ENCODE measurements at places on chromosomes 16 and 17.

DNA sequence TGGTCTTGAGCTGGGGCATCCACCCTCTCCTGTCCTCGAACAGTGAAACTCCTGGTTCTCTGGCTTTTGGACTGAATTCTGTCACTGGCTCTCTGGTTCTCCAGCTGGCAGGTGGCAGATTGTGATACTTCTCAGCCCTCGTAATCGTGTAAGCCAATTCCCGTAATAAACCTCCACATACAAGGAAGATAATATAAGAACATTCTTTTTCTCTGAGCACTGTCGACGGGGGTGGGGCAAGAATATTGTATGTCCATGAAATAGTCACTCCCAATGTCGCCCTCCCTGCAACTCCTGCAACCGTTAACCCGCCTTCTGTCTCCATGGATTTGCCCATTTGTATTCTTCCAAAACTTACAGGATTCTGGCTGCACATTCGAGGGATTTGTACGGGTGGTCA is 39.2 kb upstream of the RPH3AL start:
- no peak for DNase-seq

- no peak for DNase-seq
Observed at GRCh38 chr16:31377210-31377903, 15.8 kb upstream of the ITGAD start.

GRCh38 chr16:51813609-51814008 is 662.5 kb upstream of the SALL1 start:
- no peak for DNase-seq

DNA sequence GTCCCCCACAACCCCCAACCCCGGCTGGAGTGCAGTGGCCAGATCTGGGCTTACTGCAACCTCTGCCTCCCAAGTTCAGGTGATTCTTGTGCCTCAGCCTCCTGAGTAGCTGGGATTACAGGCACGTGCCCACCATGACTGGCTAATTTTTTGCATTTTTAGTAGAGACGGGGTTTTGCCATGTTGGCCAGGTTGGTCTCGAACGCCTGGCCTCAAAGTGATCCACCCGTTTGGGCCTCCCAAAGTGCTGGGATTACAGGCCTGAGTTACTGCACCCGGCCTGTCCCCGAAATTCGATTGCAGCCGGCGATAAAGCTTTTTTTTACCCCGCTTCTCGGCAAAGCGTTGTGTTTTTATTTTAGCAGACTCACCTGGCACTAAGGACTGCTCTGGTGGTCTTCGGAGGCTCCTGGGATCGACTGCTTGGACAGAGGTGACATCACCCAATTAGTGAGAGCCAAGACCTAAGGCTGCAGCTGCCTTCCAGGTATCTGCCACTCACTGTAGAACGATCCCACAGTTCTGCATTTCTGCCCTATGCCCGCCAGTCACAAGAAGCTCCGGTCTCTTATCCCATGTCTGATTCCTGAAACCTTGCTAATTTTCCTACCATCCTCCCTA is 82.2 kb upstream of the ARL4D start:
- DNase-seq = no peak

DNA sequence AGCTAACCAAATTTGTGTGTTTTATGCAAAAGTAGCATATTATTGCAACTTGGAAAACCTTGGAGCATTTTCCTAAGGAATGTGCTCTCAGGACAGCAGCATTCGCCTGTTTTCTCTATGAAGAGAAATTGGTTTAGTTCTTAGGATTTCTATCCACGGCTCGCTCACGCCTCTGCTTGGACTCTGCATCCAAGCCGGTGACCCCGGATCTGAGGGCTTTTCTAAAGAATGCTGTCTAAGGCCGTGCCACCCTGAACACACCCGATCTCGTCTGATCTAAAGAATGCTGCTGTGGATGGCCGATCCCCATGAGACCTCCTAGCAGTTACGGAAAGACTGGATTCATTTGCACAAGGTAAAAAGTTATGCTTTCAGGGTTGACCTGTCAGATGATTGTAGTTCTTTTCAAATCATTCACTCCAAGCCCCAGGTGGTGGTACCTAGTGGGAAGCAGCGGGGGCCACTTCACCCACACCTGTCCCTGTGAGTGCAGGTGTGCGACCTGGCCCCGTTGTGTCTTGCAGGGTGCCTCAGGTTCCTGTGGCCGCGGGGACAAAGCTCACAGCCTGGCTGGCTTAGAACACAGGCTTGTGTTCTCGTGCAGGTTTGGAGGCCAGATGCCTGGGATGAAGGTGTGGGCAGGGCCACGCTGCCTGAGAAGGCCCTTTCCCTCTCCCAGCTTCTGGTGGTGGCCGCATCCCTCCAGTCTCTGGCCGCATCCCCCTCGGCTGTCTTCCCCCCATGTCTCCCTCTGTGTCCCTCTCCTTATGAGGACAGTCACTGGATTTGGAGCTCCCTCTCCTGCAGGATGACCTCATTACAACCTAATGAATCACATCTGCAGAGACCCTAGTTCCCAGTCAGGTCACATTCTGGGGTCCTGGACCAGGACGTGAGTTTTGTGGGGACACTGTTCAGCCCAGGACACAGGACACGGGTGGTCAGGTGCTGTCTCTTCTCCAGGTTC is 71.1 kb downstream of the BANP start:
- DNase-seq = no peak

DNA sequence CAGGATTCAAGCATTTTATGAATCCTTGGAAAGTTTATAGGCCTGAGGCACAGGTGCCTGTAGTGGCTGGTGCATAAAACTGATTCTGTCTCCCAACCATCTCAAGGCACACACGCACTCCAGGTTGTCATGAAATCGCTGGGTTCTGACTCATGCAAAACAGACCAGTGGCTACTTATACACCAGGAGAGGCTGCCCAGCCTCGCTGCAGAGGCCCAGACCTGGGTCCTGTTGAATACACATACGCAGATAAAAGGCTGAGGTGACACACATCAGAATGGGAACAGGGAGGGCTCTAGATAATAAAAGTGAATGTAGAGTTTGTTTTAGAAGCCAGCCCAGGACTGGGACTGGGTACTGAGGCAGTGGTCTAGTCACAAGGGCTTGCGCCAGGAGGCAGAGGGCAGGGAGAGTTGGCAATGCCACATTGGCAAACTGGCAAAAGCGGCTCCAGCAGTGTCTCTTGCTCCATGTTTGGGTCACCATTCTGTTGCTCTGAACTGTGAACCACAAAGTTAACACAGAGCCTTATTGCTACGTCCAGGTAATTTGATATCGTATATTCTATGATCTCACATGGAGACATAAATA is 13.6 kb downstream of the OR1D5 start:
- DNase-seq = no peak

- DNase-seq = no peak
Observed at GRCh38 chr16:55703003-55704001, 47.5 kb downstream of the SLC6A2 start.

- DNase-seq = no peak
Observed at GRCh38 chr16:58219432-58219831, 21.5 kb upstream of the CSNK2A2 start.

DNA sequence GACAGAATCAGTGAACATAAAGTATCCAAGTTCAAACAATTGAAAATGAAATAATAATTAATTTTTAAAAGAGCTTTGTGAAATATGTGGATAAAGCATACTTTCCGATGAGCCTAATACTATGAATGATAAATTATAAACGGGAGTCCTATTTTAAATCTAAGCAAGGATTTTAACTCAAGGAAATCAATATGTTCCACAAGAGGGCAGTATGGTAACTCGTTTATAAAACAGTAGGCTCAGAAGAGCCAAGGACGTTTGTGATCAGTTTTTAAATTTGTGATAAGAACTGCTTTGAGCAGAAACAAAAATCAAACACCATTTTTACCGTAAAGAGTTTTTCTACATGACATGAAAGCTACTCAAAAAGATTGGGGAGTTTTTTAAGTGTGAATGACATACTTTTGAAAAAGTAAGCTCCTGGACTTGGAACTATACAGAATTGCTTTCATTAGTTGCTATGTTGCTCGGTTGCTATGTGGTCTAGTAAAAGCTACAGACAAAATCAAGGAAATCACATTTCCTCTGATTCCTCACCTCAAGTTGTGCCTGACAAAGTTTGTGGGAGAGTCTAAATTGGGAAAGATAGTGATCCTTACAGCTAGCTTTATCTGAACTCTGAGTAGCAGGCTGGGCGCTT is 11.8 kb upstream of the TEKT1 start:
- no peak for DNase-seq

DNA sequence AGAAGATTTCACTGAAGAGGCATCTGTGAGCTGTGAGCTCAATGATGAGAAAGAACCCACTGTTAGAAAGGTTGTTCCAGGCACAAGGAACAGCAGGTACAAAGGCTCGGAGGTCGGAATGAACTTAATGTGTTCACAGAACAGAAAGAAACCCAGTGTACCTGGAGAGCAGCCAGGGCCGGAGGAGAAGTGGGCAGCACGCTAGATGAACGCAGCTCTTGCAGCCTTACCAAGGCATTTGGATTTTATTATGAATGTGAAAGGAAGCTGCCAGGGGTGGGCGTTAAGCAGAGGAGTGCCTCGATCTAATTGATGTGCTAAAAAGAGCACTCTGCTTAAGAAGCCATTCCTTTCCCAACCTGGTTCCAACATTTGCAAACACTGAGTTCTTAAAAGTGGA is 19.0 kb downstream of the EEF2K start:
- DNase-seq = no peak

DNA sequence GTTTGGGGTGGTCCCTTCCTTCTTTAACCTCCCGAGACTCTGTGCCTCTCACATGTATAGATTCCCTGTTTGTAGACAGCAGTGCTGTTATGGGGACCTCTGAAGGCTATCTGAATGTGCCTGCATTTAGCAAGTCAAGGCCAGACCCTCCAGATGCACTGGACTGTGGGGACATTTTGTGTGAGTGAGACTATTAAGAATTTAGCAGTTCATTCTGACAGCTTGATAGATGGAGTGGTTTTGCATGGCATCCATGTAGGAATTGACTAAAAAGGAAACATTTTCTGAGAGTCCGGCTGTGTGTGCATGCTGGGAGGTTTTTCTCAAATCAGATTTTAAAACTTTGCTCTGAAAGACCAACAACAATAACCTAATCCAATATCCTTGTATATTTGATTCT is 226.3 kb downstream of the MSI2 start:
- no peak for DNase-seq

DNA sequence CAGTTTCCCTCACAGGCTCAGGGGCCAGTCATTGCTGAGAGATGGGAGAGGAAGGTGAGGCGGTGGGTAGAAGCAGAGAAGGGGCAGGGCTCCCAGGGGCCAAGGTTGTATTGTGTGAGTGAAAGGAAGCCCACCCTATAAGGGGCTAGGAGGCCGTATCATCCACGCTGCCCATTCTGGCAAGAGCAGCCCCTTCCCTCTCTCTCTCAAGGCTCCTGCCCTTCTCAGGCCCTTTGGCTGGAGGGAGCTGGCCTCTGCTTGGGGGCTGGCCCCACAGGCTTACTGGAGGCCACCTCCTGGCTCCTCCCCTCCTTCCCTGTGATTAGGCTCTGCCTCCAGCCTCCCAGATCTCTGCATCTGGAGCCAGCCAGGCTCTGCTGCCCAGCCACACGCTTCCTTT is 7.6 kb downstream of the TBKBP1 start:
- no peak for DNase-seq

- no peak for DNase-seq
Observed at GRCh38 chr16:89257757-89258465, 40.4 kb downstream of the ZNF778 start.

- DNase-seq = no peak
Observed at GRCh38 chr17:82175951-82176350, 36.7 kb downstream of the CCDC57 start.

DNA sequence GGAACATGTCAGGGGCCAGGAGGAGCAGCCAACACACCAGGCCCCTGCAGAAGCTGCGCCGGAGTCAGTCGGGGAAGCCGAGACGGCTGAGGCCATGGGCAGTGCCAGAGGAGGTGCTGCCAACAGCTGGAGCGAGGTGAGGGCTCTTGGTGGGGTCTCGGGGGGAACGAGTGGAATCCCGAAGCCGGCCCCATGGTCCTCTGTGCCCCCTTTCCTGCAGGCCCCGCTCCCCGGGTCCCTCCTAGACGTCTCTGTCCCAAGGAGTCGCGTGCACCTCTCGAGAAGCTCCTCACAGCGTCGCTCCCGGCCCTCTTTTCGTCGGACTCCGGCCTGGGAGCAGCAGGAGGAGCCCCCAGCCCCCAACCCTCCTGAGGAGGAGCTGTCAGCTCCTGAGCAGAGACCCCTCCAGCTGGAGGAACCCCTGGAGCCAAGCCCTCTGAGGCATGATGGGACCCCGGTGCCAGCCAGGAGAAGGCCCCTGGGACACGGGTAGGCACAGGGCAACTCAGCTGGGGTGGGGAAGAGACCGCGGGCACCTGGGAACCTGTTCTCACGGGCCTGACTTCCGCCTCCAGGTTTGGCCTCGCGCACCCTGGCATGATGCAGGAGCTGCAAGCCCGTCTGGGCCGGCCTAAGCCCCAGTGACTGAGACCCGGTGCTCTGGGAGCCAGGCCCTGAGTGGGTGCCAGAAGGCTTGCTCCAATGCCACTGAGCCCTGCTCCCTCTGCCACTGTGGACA is 3.6 kb downstream of the APOBR start:
- DNase-seq = no peak

DNA sequence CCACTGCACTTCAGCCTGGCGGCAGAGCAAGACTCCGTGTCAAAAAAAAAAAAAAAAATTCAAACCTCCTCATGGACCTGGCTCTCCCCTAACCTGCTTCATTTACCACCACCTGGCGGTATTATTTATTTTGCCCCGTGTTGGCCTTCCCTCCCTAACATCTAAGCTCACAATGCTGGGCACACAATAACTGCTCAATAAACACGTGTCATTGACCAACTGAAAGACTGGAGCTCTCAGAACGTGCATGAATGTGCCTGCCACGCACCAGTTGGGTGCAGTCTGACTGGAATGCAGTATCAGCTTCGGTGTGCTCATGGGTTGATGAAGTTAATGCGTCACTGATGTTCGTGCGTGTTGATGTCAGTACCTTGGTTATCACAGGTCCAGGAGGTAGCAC is 64.4 kb upstream of the CDC42EP4 start:
- no peak for DNase-seq

GRCh38 chr17:48582750-48583069 is 4.6 kb upstream of the HOXB4 start:
- no peak for DNase-seq

DNA sequence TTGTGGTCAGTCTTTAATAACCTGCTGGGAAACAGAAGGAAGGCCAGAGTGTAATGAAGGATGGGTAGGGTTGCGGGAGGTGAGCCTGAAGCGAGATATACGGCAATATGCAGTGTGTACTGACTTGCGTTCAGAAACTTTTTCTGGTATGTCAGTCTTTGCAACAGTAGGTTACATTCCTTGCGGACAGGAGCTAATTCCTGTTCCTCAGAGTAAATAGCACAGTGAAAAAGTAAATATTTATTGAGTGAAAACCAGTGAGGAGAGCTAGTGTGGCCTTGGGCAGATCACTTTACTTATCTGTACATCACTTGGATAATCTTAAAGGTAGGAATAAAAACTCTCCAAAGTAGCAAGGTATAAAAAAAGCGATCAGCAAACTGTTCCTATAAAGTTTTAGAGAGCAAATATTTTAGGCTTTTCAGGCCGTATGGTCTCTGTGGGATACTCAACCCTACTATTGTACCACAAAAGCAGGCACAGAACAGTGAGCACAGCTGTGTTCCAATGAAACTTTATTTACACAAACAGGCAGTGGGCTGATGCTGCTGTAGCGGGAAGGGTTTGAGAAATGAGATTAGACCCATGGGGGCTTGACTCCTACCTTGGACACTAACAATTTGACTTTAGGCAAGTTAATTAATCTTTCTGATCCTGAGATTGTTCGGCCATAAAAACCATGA is 348.0 kb downstream of the UTP18 start:
- no peak for DNase-seq

- DNase-seq = no peak
Observed at GRCh38 chr17:75460295-75460694, 3.9 kb downstream of the TMEM94 start.

- no peak for DNase-seq
Observed at GRCh38 chr17:6454495-6455320, 10.5 kb downstream of the PIMREG start.

- no peak for DNase-seq
Observed at GRCh38 chr16:3671424-3671823, 16.9 kb downstream of the DNASE1 start.
